Activated CD4-positive, alpha-beta T cell treated with anti-CD3 and anti-CD28 coated beads, Interleukin-2, amount 10 ng/mL, durations not matched to agents 7 days and 5 days (primary cell): ENCODE measurements at places on chromosomes 7 and 10. TPM values are rescaled to one million over a fixed set of nuclear protein-coding genes. Genes with fewer than 3 reads are reported as not detected.

DNA sequence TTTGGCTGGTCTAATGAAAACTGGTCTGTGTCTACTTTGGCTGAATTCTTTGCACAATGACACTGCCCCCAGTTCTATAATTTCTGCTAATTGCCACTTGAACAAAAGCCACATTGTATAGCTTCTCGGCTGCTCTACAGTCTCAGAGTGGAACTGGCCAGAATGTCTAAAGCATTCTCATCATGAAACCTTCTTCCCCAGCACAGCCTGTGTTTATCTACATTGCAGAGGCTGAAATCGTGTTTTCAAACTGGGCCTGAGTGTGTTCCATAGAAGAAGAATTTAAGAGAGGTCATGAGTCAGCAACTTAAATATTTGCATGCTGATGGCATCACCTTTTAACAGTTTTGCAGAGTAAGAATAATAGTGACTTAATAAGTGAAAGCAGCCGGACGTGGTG lies 177.2 kb downstream of the BUB3 start:
- DNase-seq = no peak

DNA sequence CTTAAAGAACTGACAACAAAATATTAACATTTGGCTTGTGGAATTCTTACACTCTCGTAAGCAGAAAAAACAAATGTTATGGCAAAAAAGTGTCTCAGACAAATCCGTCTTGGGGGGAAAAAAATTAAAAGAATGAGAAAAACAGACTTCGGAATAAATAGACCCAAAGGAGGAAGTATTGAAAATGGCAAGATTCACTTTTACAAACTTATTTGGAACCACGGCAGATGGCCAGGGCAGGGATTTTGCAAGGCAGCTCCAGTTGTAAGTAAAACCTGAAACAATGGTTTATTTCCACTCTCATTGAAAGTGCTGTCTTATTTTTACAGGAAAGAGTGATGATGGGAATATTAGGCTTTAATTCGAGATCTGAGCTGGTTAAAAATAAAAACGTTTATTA lies 1.5 kb upstream of the ZNF438 start:
- no peak for DNase-seq

LRIT1 gene
- total RNA-seq = not detected

DNA sequence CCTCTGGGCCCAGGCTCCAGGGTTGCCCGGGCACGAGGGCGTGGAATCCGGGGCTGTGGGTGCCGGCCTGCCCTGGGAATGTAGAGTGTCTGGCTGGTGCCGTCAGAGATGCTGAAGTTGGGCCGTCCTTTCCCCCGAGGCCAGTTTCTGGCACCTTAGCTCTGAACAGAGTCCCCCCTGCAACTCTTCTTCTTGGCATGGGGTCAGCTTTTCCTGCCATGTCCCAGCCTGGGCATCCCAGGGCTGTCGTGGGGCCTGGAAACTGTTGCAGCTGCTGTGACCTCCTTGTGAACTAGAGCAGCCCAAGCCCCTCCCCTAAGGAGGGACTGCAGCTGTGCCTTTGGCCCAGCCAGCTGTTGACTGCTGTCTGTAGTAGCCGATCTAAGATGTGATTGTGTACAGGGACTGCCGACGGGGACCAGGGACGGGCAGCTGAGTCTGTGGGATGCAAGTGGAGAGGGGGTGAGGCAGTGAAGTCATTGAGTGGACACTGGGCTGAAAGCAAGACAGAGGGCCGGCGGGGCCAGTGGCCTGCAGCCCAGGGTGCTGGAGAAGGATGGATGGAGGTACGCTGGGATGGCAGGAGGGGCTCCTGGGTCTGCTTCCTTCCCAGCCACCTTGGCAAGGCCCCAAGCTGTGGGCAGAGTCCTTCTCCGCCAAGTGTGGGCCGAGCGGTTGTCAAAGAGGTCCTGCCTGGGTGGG lies 35.8 kb downstream of the GBX1 start:
- no peak for DNase-seq

DNA sequence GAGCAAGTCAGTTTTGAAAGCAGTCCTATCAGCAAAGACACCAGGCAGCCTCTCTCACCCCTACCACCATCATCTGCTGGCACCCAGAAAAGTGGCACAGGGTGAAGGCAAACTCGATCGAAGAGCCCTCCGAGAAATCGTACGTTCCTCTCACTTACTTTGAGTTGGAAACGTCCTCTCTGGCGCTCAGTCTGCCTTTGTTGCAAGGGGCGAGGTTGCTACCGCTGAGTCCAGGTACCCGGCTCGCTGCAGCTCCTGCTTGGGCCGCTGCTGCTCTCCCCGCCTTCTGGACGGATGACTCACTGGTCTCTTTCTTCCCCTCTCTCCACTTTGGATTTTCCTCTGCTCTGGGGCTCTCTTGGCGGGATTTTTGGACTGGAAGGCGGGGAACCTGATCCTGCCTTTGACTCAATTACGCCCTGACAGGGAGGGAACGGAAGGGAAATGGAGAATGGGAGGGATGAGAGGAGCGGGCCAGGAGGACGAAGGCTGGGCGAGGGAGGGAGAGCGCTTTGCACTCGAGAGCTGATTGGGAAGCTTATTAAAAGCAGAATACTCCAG lies at the start of gene PTN:
Gene PTN (minus strand): TSS at position 453 of the 561 bp plus-strand sequence. CDS start 88,760 bp downstream, outside the sequence.
- DNase-seq = no peak
